IMR-90 (cell line): ENCODE measurements at places on chromosomes 13 and 19. TPM values are rescaled to one million over a fixed set of nuclear protein-coding genes. Genes with fewer than 3 reads are reported as not detected.

DNA sequence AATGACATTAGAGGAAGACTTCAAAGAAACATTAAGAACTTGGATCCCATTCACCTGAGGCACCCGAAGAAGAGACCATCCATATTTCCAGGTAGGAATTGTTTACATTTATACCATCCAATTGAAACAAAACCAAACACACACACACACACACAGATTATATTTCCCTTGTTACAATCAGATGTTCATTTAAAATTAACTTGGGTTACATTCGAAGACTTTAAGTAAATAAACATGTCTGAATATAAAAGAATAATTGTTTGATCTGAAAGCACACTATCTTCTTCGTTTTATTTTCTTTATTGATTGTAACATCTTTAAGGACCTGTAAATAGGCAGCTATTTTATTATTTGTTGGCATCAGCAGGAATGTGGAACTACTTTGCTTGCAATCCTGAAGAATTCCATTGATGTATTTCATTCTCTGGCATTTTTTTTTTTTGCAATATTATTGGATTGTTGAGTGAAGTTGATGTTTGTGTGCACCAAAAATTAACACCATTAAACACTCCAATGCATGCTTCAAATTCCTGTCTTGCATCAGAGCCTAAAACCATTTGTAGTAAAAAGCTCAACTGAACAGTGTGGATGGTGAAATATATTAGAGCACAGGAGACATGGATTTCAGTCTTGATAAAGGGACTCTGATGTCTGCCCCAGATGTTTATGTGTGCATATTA, 85.3 kb upstream of the FRY start:
- peak; percentile 29 for DNase-seq

DNA sequence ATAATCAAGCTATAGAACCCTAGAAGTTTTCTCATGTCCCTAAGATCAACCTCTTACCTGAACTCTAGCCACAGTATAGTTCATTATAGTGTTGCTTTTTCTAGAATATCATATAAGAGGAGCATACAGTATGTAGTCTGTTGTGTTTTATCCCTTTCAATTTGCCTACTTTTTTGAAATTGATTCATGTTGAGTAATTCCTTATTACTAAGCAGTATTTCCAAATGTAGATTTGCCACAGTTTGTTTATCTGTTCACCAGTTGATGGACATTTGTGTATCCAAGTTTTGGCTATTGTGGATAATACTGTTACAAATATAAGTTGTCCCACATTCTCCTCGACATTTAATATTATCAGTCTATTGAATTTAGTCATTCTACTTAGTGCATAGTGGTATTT, 138.0 kb downstream of the LMO7 start:
- peak; percentile 46 for DNase-seq

The CRX gene
- total RNA-seq, result not detected in 2 replicates

DNA sequence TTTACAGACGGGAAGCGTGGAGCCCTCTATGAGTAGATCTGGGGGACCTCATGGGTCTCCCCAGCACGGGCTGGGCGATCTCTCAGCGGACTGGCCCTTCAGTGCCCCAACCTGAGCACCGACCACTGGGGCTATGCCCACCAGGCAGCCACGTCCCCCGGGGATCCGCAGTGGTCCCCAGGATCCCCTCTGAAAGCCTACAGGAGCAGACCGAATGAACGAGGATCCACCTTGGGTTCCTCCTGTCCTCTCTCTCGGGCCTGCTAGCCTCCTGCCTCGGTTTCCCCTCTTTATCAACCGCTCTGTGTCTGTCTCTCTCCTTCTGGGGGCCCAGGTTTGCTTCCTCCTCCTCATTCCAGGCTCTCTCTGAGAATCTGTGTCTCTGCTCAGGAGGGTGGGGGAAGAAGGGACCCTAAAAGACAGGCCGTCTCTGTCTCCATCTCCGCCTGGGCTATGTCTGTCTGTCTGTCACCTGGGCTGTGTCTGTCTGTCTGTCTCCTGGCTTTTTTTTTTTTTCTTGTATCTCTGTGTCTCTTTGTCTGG, 2.0 kb upstream of the MEIS3 start:
- no peak for DNase-seq

GRCh38 chr19:5080030-5080654, 111.2 kb downstream of the KDM4B start:
- DNase-seq, result no peak

The ZNF444 gene
- 2.5 and 3.3 TPM in 2 replicates for total RNA-seq

- no peak for DNase-seq
These were observed 556 bp downstream of the TRIP10 start for GRCh38 chr19:6739883-6740588.

DNA sequence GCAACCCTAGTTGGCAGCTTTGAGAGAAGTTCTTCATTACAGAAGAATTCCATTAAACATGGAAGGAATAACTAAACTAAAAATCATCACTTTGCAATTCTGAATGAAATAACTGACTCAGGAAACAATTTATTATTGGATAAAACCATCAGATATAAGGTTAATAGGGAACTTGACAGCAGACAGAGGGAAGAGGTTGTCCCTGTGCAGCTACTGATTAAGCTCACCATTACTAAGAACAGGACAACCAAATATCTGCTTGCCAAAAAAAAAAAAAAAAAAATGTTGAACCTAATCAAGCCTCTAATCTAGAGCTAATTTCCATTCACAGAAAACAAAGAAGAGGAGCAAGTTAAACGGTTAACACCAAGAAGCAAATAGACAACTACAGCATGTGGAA, 12.8 kb downstream of the N4BP2L2 start:
- no peak for DNase-seq

DNA sequence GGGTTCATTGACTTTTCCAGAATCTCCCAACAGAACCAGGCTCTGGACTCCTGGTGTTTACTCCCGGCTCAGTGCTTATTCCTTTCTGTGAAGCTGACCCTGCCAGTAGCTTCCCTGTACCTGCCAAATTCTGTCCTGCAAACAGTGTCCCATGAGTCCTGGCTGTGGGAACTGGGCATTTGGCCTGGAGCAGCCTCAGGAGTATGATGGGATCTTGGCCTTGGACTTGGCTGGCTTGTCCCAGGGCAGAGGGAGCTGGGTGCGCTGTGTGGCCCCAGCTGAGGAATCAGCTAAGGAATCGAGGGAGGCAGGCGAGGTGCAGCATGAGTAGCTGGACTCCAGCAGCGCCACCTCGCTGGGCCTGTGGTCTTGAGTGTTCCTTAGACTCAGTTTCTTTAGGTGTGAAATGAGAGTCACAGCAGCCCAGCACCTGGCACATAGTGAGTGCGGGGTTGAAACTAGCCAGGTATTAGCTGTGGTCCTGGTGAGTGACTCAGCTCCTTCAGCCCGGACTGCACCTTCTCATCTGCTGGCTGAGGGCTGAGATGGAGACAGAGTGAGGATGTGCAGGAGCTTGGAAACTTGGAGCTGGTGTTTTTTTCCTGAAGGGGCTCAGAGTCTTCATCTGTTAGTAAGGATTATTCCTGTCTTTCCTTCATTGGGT, 10.4 kb downstream of the CLASRP start:
- DNase-seq, result no peak

The SIX5 gene
- 0.90 and 1.4 TPM in 2 replicates for total RNA-seq

GRCh38 chr19:2051773-2052704, 995 bp upstream of the MKNK2 start:
- DNase-seq, result no peak

DNA sequence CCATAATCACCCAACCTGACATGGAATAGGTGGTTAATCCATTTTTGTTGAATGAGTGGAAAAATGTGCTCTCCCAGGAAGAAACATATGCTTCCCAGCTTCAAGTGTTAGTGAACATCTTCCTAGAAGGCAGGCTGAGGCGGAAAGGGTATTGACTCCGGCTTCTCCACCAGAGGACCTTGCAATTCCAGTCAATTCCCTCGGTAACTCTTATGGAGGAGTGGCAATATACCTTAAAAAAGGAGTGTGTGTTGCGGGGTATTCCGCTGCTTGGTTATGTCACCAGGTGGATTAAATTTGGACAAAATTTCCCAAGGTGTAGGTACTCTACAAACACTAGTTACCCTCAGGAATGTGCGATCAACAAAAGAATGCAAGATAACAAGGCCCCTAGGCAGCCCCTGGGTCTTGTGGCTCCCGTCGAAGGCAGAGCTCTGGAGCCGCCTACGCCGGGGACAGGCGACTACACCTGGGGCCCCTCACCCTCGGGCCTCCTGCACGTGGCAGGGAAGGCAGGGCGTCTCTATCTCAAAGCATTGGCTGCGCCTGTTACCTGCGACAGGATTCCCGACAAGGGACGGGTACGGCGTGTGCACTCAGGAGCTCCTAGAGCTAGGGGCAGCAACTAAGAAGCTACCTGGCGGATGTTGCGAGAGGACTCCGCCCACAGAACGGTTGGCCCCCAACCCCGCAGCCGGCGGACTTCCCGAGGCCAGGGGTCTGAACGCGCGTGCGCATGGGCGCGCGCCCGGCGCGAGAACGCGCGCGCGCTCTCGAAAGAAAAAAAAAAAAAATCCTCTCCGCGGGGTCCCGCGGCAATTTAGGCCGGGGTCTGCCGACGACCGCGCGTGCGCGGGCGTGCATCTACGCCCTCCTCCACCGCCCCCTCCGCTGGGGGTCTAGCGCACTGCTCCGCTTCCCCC, at the start of gene WDR87:
TSS of gene WDR87 (minus strand) at position 649 of the 923 bp plus-strand sequence. CDS start 8,355 bp downstream, outside the sequence.
- no peak for DNase-seq

GRCh38 chr19:18735324-18735723, 51.8 kb downstream of the CRTC1 start:
- DNase-seq, result no peak

GRCh38 chr13:51025245-51025905, 85.7 kb downstream of the C13orf42 start:
- DNase-seq, result no peak

DNA sequence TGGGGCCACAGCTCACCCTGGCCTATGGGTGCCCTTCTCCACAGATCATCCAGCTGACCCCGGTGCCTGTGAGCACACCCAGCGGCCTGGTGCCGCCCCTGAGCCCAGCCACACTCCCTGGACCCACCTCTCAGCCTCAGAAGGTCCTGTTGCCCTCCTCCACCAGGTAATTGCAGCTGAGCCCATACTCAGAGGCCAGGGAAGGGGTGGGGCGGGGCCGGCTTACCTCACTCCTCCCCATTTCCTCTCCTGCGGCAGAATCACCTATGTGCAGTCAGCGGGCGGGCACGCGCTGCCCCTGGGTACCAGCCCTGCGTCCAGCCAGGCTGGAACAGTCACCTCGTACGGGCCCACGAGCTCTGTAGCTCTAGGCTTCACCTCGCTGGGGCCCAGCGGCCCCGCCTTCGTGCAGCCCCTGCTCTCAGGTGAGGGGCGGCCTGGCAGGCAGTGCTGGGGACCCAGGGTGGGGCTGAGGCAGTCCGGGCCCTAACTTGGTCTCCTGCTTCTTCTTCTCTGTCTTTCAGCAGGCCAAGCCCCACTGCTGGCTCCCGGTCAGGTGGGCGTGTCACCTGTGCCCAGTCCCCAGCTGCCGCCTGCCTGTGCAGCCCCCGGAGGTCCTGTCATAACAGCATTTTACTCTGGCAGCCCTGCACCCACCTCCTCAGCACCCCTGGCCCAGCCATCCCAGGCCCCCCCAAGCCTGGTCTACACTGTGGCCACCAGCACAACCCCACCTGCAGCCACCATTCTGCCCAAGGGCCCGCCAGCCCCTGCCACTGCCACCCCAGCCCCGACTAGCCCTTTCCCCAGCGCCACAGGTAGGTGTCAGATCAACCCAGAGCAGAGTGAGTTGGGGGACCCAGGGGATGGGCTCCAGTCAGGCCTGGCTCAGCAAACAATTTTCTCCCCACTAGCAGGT, 9.6 kb upstream of the PRR19 start:
- DNase-seq, result no peak

DNA sequence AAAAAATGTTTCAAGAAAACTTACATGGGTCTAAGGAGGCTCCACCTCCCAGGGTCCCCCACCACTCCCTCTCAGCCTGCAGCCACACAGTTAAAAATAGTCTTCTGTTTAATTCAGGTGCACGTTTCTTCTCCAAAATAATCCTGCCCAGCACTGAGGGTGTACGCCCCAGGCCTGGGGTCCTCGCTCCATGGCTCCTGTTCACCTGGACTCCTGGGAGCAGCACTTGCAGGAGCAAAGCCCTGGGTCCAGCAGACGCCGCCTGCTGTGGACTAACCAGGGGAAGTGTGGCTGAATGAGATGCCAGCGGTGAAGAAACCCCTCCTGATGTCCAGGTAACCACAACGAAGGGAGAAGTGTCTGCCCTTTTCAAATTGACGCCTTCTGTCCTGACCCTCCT, 41.3 kb upstream of the CD33 start:
- no peak for DNase-seq

The CD70 gene
- total RNA-seq, result not detected in 2 replicates

- DNase-seq, result no peak
These were observed 815.9 kb upstream of the KLHL1 start for GRCh38 chr13:70923863-70924752.

The UQCRFS1 gene
- 37.1 and 40.0 TPM in 2 replicates for total RNA-seq

DNA sequence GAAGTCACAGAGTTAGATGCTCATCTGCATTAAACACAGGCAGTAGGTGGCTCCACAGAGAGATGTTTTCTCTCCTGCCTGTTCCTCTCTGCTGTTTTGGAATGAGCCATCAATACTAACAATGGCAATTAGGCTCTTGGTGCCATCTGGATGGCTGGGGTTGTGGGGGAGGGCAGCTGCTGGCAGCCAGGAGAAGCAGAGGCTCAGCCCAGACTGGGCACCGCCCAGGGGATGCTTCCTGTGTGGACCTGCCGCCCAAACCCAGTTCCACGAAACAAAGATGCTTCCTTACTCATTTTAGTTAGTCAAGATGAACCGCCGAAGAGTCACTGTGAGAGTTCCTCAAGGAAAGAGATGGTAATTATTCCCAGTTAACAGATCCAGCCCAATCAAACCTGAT, 50.8 kb upstream of the PCDH8 start:
- no peak for DNase-seq
